Activated CD8-positive, alpha-beta memory T cell treated with anti-CD3 and anti-CD28 coated beads for 48 hours (primary cell): ENCODE measurements at places on chromosomes 1 and 21.

GRCh38 chr1:59686170-59686569 is 128.6 kb upstream of the HOOK1 start:
- no peak for DNase-seq

GRCh38 chr1:58782178-58783089 is 1.4 kb downstream of the JUN start:
- peak; percentile 35 for DNase-seq

DNA sequence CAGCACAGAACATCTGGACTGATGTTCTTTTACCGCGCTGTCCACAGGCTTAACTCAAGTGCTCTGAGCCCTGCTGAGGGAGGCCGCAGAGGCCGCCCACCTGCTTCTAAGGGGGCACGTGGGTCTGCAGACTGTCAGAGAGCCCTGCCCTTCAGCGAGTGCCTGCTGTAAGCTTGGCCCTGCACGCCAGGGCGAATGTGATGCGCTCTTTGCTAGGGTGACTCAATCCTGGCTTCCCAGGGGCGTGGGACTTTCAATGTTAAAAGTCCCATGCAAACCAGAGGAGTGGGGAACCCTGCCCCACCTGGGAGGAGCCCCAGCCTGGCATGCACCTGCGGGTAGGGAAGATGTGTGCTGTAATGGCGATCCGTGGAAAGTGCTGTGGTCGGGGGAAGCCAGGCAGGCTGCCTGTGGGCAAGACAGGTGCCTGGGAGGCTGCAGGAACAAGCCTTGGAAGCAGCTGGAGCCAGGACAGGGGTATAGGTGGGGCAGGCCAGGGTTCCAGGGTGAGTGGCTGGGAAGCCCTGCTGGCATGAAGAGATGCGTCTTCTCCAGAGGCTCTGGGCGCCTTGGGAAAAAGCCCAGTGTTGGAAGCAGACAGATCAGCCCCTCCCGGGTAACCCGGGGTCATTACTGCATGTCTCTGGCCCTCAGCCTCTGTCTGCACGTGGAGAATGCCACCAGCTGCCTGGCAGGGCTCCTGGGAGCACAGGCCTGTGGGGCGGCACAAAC is 594 bp upstream of the PANK4 start:
- DNase-seq, result no peak

GRCh38 chr1:67880056-67880601 is 46.9 kb upstream of the GNG12 start:
- DNase-seq, result no peak

DNA sequence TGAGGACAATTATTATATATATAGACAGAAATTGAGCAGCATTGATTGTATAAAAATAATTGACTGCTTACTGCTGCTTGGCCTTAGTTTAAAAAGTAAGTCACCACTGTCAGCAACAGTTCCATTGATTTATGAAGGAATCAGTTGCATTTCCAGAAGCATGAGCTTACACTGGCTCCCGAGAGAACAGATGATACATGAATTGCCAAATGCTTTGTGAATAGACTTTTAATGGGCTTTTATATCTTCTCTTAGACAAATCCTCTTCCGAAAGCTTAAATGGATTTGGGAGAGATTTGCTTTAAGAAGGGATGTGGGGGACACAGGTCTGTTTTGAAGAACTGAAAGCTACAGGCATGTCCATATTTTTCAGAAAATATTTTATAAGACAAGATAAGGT is 7.5 kb downstream of the FHAD1 start:
- DNase-seq, result no peak

- DNase-seq, result no peak
These were observed 41.0 kb upstream of the COL18A1 start for GRCh38 chr21:45363921-45364467.

- DNase-seq, result no peak
These were observed 108.2 kb upstream of the OLIG2 start for GRCh38 chr21:32917362-32918135.

GRCh38 chr1:114342376-114342775 is 168.6 kb downstream of the TRIM33 start:
- no peak for DNase-seq

GRCh38 chr21:14114251-14114650 is 96.5 kb downstream of the LIPI start:
- no peak for DNase-seq

DNA sequence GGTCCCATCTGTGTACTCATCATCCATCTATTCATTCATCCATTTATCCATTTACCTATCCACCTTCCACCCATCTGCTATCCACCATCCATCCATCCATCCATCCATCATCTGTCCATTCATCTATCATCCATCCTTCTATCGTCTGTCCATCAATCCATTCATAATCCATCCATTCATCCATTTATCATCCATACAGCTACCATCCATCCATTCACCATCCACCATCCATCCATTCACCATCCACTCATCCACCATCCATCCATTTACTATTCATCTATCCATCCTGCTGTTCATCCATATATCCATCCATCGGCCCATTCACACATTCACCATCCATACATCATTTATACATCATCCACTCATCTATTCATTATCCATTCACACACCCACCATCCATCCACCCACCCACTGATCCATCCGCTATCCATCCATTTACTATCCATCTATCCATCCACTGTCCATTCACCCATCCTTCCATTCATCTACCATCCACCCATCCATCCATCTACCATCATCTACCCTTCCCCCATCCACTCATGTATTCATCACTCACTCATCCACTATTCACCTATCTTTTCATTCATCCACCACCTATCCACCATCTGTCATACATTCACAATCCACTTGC is 96.4 kb downstream of the TRIM11 start:
- no peak for DNase-seq

- DNase-seq, result no peak
These were observed 36.1 kb downstream of the CCDC185 start for GRCh38 chr1:223429313-223429731.

- DNase-seq, result no peak
These were observed 46.5 kb upstream of the COL6A2 start for GRCh38 chr21:46051379-46051770.

DNA sequence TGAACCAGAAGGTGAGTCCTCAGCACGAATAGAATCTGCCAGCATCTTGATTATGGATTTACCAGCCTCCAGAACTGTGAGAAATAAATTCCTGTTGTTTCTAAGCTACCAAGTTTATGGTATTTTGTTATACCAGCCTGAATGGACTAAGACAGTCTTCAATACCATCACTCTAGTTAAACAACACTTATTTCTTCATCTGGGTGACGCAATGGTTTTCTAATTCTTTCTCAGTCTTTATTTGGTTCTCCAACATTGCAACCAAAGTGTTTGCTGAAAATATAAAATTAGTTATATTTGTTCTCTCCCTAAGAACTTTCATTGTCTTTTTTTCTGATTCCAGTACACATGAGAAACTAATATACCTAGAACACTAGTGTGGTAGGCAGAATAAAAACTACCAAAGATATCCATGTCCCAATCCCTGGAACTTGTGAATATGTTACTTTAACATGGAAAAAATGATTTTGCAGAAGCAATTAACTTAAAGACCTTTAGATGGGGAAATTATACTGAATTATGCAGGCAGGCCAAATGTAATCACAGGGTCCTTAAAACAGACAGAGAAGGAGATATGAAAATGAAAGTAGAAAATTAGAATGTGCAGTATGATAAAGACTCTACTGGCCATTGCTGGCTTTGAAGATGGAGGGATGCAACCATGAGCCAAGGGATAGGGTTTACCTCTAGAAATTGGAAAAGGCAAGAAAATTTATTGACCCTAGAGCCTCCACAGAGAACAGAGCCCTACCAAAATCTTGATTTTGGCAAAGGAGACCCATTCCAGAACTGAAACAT is 1115.1 kb downstream of the PLA2G4A start:
- no peak for DNase-seq

GRCh38 chr1:103525607-103526507 is at the start of gene RNPC3:
TSS of gene RNPC3 (plus strand) at chr1:103525699. CDS start at chr1:103526071, 372 bp downstream.
- peak; percentile 84 for DNase-seq
